NCI-H748 treated with DMSO at 0.1 percent for 48 hours (cell line): ENCODE measurements at places on chromosomes 5 and 9.

GRCh38 chr9:106878934-106879333 is 16.0 kb downstream of the ZNF462 start:
- peak; percentile 56 for DNase-seq

- peak; percentile 18 for DNase-seq
Observed at GRCh38 chr9:68827837-68828744, 123.1 kb downstream of the PIP5K1B start.

DNA sequence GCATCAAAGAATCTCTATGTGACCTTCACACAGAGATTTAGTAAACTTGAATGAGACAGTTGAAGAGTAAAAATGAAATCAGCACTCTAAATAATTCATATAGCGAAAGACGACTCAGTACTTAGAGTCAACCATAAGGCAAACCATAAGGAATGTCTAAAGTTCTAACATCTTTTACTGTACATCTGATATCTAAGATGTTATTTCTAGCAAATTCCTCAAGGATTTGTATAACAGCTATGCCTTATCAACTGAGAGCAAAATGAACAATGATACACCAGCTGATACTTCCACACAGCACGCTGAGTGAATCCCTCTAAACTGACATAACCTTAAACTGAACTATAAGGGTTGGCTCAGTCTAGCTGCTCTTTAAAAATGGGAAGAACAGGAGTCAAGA is 760.3 kb downstream of the EFNA5 start:
- no peak for DNase-seq

GRCh38 chr9:84702471-84702870 is 32.9 kb downstream of the NTRK2 start:
- DNase-seq = no peak
